ENCODE measurements at places on chromosomes 1 and 21.
A peak's percentile ranks its signal among the peaks of the same experiment; 100 is the strongest.

GRCh38 chr1:228753287-228753686, 18.0 kb downstream of the RHOU start:
- DNase-seq: no peak

DNA sequence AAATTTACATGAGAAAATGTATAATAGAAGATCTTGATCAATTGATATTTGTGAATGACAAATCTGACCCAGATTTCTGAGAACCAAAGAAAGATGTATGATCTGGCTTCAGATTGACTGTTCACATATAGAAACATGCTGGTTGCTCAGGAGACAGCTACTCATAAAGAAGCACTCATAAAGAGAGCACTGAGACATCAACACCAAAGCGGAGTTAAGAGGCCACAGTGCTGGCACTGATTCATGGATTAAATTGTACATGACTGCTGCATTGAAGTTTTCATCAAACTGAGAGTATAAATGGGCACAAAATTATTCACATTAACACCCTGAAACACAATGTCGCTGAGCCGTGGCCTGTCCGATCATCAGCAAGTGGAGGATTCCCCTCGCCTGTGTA, 46.2 kb downstream of the SH3GLB1 start:
- no peak for DNase-seq

GRCh38 chr1:206828765-206829164, 36.7 kb upstream of the IL20 start:
- DNase-seq: no peak

DNA sequence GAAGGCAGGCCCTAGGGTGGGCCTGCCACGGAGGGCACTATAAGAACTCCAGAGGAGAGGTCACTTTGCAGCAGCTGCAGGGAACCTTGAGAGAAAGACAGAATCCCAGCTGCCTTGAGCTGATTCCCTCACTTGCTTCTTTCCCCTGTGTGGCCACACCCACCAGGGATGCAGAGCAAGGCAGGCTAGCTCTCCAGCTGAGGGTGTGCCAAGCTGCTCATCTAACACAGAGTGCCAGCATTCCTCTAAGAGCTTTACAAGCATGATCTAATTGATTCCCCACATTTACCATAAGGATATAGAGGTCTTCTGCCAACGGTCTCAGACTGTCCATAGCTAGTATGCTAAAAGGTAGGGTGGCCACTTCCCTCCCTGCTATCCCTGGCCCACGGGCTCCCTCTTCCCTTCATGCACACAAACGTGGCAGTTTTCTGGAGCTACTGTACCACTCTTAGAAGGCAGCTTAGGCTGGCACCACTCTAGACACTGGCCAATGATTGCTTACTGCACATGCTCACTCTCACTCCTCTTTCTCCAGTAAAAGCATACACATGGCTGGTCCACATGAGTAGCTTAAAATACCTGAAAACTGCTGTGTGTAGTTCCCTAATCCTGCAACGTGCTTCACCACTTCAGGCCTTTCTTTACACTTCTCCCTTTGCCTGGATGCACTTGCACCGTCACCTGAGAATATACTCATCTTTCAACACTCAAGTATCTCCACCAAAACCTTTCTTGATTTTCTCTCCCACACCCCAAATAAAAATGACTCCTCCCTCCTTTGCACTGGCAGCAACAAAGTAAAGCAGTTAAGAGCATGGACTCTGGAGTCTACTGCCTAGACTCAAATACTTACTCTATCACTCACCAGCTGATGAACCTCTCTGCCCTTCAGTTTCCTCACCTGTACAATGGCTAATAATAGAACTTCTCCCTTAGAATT, 57.7 kb downstream of the DMAP1 start:
- peak; percentile 39 for DNase-seq

Data from AG08395 (cell line).